ENCODE measurements at places on chromosomes 13 and 19.
A peak's percentile ranks its signal among the peaks of the same experiment; 100 is the strongest.

DNA sequence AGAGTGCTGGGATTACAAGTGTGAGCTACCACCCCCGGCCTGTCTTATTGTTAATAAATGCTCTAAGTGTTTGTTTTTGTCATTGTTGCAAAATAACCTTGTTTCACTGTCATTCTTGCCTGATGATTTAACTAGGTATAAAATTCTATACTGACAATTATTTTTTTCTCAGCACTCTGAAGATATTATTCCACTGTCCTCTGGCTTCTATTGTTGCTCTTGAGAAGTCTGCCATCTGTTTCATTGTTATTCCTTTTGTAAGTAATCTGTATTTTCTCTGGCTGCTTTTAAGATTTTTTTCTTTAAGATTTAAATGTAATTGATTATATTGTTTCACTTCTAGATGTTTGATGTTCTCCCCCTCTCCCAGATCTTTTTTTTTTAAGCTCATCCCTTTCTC lies 17.6 kb downstream of the ZNF420 start:
- DNase-seq, result no peak

- DNase-seq, result no peak
These were observed 2.7 kb downstream of the CLEC4G start for GRCh38 chr19:7729211-7729610.

DNA sequence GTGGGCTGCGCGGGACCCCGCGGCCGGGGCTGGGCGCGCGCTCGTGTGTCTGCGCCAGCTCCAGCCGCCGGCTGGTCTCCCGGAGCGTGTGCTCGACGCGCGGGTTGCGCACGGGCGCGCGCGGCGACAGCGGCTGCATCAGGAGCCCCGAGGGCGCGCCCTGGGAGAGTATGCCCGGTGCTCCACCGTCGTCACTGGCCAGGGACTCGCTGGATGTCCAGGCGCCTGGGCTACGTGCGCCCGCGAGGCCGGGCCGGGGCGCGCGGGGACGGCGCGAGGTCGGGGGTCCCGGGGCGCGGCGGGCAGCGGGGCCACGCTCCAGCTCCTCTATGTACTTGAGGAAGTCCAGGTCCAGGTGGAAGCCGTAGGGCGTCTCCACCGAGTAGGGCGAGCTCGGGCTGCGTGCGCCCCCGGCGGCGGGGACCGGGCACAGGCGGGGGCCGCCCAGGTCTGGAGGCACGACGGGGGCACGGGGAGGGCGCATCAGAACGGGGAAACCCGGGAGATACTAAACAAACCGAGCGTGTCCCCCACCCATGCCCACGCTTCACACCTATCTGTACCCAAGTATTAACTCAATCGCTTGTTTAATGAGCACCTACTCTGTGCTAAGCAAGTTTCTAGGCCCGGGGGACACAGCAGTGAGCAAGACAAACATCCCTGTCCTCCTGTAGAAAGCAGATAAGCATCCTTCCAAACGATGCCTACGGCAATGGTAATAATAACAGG lies 7.6 kb downstream of the KANK3 start:
- no peak for DNase-seq

DNA sequence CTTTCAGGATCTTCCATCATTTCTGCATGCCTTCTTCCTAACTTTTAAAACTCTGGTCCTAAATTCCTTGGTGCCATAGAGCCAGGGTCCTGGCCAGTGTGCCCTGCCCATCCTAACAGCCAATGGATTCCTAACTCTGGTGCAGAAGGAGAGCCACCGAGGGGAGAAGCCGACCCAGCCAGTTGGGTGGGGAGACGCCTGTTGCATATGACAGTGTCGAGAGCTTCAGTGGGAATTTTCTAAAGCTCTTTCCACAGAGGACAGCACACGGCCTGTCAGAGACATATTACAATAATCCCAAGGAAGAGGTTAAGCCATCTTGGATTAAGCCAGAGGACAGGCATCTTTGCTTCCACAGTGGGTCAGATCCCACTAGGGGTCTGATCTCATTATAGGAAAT lies 180.4 kb downstream of the ZNF536 start:
- DNase-seq, result no peak

DNA sequence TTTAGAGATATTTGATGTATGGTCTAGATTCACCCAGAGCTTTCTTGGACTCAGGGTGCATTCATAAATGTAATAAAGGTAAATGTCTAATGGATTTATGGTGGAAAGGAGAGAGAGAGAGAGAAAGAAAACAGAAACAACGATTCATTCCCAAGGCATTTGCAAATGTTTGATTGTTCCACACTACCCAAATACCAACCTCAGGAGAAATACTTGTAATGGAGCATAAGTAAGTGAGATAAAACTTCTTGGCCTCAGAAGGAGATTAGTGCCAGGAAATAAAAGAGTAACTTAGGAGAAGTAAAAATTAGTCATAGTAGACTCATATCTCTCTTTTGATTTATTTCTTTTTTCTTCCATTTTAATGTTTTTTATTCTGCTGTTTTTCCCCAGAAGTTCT lies 40.6 kb upstream of the DGKH start:
- no peak for DNase-seq

- no peak for DNase-seq
These were observed 16.8 kb upstream of the SLC35E1 start for GRCh38 chr19:16588824-16589577.

DNA sequence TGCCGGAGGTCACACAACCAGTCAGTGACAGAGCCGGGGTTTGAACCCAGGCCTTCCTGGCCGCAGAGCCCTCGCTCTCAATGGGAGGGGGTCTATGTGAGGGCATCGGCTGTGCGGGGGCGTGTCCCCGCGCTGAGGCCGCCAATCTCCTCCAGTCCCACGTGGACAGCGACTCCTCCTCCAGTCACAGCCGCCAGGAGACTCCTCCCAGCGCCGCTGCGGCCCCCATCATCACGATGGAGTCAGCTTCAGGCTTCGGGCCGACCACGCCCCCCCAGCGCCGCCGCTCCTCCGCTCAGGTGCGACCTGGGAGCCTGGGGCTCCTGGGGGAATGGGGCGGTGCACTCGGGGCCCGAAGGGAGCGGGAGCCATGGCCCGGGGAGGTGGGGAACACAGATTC lies 6.0 kb downstream of the SPRED3 start:
- DNase-seq, result no peak

- no peak for DNase-seq
These were observed 11.0 kb upstream of the ZNF792 start for GRCh38 chr19:34975056-34975455.

GRCh38 chr19:20154636-20155035 lies 12.4 kb upstream of the ZNF486 start:
- DNase-seq, result no peak

DNA sequence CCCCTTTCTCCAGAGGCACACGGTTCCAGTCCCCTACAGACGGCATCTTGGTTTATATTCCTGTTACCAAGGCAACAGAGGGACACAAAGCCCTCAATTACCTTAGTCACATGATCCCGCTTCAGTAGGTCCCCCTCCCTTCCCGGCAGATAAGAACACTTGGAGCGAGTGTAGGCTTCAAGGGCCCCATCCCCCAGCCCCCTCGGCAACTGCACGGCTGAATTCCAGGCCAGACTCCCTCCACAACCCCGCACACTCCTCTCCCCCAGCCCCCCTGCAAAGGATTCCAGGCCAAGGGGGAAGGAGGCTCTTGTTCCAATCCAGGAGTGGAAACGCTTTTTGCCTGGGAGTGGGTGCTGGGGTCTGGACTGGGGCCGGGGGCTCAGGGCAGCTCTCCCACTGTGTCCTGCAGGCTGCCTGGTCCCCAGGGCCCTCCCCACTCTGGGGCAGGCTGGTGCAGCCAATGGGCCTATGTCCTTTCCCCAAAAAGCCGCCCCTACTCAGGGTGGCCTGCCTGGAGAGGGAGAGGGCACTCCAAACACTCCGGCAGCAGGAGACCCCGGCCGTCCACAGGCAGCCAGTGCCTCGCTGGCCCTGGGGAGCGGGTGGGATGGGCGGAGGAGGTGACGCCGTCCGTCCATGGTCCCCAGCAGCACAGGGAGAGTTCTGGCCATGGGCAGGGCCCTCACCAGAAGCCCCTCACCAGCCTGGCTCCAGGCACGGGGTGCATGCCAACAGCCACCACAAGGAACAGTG lies 62.6 kb downstream of the MLLT1 start:
- DNase-seq, result peak; percentile 94

DNA sequence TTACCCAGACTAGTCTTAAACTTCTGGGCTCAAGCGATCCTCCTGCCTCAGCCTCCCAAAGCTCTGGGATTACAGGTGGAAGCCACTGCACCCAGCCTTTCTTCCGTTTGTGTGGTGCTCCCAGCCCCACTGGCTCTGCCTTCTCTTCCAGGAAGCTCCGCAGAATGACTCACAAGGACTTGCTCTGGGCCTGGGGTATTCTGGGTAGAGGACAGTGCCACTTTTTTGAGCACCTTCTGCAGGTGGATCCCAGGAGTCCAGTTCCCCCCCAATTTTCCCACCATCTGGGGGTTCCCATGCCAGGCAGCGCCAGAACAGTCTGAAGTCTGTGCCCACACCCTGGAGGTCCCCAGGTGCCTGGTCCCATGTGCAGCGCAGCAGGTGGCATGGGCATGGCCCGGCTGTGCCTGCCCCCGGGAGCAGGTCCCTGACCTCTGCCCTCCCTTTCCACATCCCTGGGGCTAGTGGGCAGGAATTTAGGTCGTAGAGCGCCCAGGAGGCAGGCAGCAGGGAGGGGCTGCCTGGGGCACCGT lies 1.6 kb downstream of the REEP6 start:
- DNase-seq, result no peak

DNA sequence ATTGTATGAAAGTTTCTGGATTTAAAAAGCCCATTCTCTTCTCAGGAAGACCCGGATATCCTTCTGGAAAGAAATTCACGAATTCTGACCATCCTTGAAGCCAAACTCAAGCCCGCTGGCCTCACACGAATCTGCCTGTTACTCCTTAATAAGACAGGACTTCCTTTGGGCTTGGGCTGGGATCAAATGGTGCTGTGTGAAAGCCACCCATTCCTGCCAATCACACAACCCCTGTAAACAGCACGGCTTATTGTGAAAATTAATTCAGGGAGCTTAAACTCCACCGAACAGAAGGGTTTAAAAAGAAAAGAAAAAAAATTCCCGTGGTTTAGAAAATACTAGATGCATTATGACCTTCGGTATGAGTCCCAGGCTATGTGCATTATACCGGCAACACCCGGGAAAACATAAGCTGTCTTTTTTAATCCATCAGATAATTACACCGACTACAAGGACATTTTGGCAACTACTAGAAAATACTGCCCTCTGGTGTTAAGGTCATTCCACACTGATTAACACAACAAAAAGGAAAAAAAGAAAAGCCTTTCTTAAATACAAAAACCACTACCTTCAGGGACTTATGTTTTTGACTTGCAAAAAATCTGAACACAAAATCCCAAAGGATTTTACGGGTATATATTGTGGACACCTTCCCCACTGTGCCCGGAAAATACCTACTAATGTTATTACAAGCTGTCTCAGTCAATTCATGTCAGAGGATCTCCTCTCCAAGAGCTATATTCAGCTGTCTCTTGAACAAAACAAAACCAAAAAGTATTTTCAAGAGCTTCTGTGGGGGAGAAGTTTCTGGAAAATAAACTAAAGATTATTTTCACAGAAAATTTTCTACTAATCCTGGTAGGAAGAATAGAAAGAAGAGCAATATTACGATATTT lies 76.0 kb upstream of the LSM14A start:
- peak; percentile 74 for DNase-seq

- DNase-seq, result peak; percentile 91
These were observed at the start of gene ZNF227 for GRCh38 chr19:44212250-44212865. Gene ZNF227, plus strand, starts transcription at chr19:44212532. Its CDS starts 5,261 bp downstream, at chr19:44217793.

DNA sequence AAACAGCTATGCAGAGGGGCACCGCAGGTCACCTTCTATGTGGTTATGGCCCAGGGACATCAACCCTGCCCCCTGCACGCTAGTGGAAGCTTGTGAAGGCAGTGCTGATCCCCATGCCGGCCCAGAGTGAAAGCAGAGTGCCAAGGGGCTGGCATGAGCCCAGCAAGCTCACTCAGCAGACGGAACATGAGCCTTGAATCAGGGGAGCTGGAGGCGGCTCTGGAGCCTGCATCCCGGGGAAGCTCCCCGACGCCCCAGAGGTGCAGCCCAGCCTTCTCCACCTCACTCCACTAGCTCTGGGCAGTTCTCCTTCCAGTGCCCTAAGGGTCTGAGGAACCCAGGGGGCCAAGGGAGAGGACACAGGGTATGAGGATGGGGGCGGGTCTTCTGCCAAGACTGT lies 19.0 kb upstream of the ISYNA1 start:
- no peak for DNase-seq

DNA sequence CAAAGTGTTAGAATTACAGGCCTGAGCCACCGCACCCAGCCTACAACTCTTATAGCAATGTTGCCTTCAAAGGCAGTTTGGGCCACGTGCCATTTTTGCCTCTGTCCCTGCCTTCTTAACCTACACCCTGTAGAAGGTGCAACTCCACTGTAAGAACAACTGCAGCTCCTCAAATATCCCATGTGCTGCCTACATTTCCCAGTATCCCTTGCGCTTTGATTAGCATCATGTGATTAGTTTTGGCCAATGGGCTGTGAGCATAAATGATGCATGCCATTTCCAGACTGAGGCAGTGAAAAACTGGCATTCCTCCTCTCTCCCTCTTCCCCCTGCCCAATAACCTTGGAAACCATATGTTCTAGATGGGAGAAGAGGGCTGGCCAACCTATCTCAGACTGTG lies 75.2 kb upstream of the MRI1 start:
- no peak for DNase-seq

DNA sequence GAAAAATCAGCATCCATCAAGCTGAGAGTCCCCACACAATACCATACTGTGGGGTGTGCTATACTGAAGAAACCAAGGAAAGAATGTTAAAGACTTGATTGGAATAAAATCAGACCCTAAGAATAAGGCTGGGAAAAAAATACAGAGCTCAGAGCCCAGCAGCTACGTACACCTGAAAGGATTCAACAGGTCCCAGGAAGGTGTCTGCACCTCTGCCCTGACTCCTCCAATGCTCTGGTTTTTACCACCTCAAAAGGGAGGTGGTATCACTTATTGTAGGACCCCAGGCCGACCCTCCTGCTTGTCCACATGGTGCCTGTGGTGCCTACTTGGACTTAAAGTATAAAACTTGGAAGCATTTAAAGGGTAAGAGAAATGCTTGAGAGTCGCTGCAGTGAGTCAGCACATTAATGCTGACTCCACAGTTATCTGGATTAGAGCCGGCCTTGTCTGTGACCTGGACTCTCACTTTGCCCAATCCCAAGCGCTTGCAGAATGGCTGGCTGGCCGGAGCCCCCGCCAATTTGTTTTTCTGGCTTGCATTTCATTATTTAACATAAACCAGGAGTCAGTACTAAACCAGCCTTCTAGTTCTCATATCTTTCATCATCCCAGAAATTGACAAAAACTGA lies 110.1 kb downstream of the FGF14 start:
- no peak for DNase-seq

GRCh38 chr13:44058067-44058466 lies 178.4 kb downstream of the LACC1 start:
- no peak for DNase-seq

- no peak for DNase-seq
These were observed 35.3 kb upstream of the CD177 start for GRCh38 chr19:43318203-43318602.

DNA sequence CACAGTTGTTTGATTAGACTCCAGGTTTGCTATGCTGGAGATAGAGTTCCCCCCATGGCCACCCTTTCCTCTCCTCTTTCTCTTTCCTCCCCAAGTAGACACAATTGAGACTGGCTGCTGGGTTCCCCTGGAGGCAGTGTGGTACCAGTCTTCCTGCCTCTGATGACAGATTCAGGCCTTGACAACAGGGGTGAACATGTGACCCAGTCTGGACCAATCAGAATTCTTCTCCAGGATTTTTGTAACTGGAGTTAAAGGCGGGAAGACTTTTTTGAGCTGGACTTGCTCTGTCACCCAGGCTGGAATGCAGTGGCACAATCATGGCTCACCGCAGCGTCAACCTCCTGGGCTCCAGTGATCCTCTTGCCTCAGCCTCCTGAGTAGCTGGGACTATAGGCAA lies 48.7 kb downstream of the CCNE1 start:
- DNase-seq, result no peak

Data from DMS79 treated with DMSO at 0.1 percent for 48 hours (cell line).